ENCODE measurements at places on chromosomes 4 and X.

- DNase-seq = no peak
These were observed 48.1 kb upstream of the BCOR start for GRCh38 chrX:40145923-40146261.

GRCh38 chrX:12789976-12790375 lies 1.2 kb upstream of the PRPS2 start:
- DNase-seq = no peak

GRCh38 chr4:76616526-76616925 lies 181.5 kb downstream of the SHROOM3 start:
- no peak for DNase-seq

- DNase-seq = no peak
These were observed 1427.4 kb downstream of the PCDH7 start for GRCh38 chr4:32147446-32148085.

DNA sequence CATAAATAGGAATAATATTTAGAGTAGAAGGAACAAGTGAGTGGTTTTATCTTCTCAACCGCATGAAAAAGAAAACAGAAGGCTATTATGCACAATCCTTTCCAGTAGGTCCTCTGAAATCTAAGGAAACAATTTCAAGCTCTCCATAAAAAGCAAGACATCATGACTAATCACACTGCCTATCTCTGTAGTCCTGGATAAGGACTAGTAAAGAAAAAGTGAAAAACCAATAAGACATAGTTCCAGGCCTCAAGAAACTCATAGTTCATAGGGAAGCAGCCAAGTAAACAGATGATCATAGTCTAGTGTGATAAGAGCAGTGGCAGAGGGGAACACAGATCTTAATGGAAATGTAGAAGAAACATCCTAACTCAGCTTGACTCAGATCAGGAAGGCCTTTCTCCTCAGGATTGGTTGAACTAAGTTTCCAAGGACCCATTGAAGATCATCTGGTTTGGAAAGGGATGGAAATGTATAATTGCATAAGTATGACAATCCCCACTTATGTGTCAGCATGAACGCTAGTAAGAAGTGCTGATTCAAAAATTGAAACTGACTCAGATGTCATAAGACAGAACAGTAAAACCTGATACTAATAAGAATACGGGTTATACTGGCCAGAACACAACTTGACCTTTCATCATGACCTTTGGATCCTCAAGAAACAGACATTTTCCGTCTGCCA lies 155.3 kb downstream of the GRIA3 start:
- DNase-seq = no peak

GRCh38 chr4:184940500-184940899 lies 77.8 kb upstream of the HELT start:
- no peak for DNase-seq

DNA sequence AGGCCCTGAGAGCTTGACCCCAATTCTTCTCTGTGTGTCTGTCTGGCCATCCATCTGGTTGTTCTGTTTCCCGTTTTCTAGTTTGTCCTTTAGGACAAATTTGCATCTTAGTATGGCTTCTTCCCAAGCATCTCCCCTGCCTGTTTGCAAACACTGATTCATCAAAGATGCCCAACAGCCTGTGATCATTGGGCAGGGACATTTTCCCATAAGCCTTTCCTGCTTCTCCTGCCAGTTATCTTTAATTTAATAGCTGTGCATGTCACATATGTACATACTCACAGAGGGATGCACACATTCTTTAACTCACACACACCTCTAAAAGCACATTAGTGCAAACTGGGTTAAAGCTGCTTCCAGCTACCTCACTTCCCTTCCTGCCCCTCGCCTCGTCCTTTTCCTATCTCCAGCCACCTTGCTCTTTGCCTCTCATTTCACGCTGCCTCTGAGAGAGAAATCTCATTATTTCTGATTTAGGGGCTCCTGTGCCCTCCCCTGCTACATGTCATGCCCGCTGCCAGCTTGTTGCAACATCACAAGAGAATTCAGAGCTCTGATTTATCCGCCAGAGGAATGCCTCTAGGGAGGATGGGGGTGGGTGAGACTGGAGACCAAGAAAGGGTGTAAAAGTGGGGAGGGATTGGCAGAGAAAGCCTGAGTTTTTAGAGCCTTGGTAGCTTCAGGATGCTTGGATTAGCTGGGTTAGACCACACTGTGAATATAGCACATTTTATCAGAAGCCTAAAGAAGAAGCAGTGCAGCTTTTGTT lies 100.6 kb downstream of the NHS start:
- DNase-seq = no peak

GRCh38 chrX:121932688-121933087 lies 885.3 kb downstream of the GLUD2 start:
- no peak for DNase-seq

DNA sequence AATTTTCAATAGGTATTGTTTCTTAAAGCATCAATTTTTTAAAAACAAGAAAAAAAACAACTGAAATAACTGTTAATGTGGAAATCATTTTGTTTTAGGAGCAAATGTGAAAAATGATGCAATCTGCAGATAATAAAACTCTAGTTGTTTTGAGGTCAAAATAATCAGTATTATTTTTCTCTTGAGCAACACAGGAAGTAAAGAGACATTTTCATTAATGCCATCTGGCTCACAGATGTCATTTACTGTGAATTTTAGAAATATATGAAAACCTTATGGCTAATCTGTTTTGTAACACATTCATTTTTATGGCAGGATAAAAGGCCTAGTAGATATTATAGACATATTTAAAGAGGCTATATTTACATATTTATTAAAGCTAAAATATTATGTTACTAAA lies 141.6 kb downstream of the PCDH18 start:
- no peak for DNase-seq

DNA sequence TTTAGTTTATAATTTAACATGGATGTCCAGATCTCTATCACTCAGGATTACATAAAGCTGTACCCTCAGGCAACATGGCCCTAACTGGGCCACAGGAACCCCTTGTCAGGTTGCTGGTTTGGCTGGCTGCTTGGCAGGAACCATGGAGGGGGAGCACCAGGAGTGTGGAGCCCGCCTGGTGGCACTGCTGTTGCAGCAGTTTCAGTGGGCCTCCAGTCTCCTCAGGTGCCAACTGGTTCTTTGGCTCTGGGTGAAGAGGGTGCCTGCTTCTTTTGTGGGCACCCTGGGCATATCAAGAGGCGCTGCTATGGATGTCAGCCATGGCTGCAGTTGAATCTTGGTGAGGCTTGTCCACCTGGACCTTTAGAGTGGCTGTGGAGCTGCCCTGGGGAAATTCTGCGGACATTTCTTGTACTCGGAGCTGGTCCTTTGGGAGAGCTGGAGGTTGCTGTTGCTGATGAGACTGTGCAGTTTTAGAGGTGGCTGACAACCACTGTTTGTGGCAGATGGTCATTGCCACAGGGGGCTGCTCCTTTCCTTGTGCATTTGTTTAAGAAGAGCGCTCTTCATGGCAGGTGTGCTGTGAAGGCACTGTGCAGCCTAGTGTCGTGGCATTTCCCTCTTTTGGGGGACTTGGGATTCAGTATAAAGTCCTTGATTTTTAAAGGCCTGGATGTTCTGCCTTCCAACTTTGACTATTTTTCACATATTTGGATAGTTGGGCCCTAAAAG lies 10.3 kb upstream of the SMIM14 start:
- no peak for DNase-seq

GRCh38 chrX:118346258-118347094 lies 570 bp downstream of the WDR44 start:
- DNase-seq = peak; percentile 17
